NCI-H1092 (cell line): ENCODE measurements at places on chromosomes 1 and 21.

GRCh38 chr1:52601991-52602855 is at the start of gene GPX7:
GPX7 (plus strand) TSS chr1:52602371; CDS start chr1:52602410, 39 bp downstream.
- DNase-seq, result peak; percentile 27

GRCh38 chr1:101739826-101740330 is 256.8 kb downstream of the OLFM3 start:
- DNase-seq, result no peak

GRCh38 chr1:226111883-226112261 is 49.4 kb downstream of the H3-3A start:
- DNase-seq, result no peak

GRCh38 chr1:76209238-76209637 is 134.7 kb downstream of the ST6GALNAC3 start:
- DNase-seq, result no peak

DNA sequence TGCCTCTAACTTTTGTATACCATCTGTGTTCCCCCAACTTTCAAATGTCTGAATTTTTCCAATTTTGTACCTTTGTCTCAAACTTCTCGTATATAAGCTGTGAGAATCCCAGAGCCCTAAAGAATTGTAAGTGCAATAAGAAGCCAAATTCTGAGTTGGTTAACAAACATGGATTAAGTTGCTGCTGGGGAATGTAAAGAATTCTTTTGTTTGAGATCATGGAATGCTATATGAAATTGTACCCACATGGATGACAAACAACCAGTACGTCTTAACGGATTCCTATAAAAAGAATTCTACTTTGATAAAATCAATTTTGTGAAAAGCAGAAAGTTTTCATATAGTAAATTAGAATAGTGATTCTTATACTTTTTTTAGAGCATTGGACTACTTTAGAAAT is 72.4 kb upstream of the CYP2J2 start:
- no peak for DNase-seq

GRCh38 chr21:33007747-33008146 is 18.0 kb upstream of the OLIG2 start:
- no peak for DNase-seq

GRCh38 chr1:208809876-208810275 is 565.7 kb upstream of the PLXNA2 start:
- DNase-seq, result no peak

DNA sequence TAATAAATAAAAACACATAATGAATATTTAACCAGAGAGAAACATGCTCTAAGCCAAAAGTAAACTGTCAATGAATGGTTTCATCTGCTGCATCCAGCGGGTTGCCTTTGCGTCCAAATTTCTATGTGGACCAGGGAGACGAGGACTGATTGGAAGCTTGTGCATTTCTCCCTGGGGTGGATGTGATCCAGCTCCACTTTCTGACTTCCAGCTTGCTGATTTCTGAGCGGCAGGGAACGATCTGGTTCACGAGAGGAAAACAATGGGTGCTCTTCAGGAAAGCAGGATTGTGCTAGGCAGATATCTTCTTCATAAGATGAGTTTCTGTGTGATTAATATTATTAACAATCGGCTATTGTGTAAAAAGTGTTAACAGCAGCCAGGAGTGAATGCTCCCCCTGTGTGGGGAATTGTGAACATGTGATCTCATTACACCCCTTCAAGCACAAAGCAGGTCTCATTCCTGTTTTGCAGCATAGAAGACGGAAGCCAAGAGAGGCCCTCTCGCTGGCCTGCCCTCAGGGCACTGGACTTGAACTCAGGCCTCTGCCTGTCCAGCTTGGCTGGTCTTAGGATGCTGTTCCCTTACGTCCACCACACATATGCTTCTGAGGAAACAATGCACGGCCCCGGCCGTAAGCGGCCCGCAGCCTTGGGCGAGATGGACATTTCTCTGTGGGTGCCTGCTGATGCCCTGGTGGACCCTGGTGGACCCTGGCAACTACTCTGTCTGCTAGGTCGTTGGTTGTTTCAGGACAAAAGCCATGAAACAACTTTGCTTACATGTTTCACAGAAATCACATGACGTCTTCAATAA is 183.4 kb upstream of the C1orf174 start:
- no peak for DNase-seq

DNA sequence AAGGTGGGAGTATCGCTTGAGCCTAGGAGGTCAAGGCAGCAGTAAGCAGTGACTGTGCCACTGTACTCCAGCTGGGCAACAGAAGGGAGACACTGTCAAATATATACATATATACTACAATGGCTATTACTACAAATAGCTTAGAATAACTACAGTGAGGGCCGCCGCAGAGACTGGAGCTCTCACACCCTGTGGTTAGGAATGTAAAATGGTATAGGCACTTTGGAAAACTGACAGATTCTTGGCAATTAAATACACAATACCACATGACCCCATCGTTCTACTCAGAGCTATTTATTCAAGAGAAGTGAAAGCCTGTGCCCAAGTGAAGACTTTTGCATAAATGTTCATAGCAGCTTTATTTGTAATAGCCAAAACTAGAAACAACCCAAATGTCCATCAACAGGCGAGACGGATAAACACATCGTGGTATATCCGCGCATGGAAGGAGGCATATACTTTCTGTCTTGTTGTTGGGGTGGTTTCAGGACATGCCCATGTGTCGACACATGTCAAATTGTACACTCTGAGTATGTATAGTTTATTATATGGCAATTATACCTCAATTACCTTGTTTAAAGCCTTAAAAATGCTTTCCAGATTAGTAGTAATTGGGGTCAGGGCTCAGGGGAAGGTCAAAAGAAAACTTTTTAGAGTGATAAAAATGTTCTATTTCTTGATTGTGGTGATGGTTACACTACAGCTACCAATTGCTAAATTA is 123.4 kb downstream of the RIPK4 start:
- DNase-seq, result no peak

DNA sequence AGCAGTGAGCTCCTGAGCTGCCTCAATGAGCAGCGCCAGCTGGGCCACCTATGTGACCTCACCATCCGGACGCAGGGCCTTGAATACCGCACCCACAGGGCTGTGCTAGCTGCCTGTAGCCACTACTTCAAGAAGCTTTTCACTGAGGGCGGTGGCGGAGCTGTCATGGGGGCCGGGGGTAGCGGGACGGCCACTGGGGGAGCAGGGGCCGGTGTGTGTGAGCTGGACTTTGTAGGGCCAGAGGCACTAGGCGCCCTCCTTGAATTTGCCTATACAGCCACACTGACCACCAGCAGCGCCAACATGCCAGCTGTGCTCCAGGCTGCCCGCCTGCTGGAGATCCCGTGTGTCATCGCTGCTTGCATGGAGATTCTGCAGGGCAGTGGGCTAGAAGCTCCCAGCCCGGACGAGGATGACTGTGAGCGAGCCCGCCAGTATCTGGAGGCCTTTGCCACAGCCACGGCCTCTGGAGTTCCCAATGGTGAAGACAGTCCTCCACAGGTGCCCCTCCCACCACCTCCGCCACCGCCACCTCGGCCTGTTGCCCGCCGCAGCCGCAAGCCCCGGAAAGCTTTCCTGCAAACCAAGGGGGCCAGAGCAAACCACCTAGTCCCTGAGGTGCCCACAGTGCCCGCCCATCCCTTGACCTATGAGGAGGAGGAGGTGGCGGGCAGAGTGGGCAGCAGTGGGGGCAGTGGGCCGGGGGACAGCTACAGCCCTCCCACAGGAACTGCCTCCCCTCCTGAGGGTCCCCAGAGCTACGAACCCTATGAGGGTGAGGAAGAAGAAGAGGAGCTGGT is 12.3 kb downstream of the ZBTB7B start:
- no peak for DNase-seq

DNA sequence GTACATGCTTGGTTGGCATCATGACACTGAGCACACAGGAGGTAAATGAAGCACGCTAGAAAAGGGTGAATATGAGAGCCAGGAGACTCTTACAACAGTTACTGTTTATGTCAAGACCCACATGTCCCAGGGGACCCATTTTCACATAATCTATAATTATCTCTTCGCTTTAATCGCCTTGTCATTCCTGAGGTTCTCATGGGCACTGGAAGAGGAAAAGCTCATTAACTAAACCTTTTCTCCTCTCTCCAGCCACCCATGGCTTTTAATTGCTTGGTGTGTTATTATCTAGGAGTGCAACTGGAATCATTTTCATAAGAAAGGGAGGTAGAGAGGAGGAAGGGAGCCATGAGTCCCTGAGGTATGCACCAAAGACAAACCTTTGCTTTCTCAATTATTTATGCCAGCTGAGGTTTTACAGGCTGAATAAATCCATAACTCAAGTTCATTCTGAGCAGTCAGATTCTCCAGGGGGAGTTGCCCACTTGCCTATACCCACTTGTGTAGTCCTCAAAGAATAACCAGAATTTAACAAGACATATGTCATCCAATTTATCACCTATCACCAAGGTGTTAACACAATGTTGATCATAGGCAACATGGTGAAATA is 77.4 kb downstream of the ACBD6 start:
- peak; percentile 23 for DNase-seq

- DNase-seq, result no peak
These were observed 428.7 kb upstream of the LRRC7 start for GRCh38 chr1:69139007-69139406.
